Jurkat, Clone E6-1 (cell line): ENCODE measurements at places on chromosomes 7 and 10.
A peak's percentile ranks its signal among the peaks of the same experiment; 100 is the strongest.

DNA sequence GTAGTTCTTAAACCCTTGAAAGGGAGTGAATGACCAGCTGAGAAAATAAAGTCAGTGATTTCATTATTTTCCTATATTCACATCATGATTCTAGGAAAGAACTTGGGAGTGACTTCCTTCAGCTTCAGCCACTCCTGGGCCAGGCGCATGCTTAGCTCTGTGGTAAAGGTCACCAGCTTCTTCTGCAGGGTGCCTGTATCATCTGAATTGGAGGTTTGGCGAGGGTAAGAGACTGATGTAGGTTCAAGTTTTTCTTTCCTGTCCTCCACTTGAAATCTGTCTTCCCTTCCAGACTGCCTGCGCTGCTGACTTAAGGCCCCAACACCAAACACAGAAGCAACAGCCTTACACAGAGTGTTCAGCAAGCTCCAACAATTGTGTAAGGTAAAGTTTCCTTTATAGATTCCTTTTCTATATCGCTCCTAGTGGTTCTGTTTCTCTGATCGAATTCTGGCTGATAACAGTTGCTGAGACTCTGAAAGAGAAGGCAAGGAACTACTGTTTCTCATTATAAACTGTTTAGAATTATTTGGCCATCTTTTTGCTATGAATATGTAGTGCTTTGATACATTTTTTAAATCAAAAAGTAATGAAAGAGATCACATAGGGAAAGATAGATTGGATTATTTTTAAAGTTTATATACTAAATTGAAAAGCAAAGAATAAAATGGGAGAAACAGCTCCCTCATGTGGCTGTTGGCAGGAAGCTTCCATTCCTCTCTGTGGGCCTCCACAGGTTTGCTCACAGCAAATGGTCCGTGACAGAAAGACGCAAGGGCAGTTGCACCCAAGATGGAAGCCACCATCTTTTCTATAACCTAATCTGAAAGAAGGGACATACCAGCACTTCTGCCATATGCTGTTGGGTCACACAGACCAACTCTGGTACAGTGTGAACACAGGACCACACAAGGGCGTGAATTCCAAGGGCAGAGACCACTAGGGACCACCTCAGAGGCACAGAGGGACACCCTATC lies 14.0 kb downstream of the GATAD1 start:
- peak; percentile 21 for DNase-seq

DNA sequence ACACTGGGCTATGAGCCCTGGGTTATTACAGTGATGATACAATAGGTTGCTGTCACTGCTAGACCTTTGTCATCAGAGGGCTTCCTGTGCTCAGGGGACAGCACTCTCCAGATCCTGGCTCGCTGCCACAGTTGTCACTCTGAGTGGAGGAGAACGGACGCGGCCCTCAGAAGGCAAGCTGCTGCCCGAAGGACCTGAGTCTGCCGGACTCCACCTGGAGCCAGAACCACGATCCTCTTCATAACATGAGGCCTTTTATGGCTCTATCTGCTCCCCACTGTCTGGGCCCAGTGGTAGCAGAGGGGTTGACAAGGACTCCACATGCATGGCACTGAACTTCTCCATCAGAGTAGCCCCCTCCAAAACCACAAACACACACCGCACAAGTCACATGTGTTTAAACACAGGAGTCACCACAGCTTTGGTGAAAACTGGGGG lies 94.7 kb upstream of the EFCAB10 start:
- peak; percentile 75 for DNase-seq

GRCh38 chr7:32037650-32038198 lies 32.5 kb downstream of the PDE1C start:
- no peak for DNase-seq

DNA sequence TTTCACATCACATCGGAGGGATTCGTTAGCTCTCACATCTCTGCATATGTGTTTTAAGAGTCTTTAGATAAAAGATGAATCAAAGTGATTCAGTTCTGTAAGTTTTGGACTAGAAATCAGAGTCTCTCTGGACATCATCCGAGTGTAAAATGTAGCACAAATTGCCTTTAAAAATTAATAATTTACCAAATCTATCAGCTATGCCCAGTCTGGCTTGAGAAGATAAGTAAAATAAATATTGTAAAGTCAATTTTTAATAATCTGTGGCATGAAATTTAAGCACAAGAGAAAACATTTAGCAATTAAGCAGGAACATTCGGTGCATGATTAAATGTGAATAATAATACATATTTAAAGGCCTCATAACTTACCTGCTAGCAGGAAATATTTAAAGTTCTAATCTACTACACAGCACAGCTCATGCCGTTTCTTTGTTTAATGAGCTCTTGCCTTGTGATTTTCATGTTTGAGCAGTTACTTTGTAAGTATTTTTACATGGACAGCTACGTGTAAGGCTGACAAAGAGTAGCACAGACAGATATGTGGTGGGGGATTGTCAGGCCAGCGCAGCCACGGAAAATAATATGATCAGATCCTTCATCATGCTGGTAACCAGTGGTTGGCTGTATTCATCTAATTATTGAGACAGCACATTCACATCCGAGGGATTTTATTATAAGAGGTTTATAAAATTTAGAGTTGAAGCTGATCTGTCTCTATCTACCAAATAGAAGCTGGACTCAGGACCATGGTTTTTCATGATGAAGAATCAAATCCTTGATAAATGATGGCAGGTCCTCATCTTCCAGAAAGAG lies 317.3 kb downstream of the ADARB2 start:
- no peak for DNase-seq

DNA sequence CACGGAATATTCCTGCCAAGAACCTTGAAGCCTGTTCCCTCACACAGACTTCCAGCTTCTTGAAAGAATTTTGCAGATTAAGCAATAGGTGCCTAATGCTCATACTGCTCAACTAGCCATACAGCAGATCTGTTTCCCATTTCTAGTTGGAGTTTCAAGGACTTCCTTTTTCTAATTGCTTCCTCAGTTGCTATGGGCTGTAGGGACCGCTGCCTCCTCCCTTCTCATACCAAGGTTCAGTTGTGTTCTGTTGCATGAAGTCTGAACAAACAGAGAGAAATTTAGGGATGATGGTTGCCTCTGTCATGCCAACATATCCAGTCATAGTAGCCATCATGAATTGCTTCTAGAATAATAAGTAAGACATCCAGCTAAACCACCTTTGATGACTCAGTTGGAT lies 6.8 kb downstream of the ITGA8 start:
- no peak for DNase-seq

DNA sequence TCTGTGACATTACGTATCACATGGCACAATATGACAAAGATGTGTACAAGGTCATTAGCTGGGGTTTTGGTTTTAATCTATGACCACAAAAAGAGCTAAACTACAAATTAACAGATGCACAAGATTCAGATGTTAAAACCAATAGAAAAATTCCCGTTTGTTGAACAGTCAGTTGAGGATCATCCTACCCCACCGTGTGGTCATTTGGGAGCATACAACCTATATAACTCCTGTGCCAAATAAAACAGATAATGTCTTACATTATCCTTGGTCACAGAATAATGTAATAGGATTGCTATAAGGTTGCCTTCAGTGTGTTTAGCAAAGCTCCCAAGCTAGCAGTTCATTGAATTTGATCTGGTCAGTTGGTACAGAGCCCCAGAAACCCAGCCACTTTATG lies 28.2 kb downstream of the ASNS start:
- DNase-seq: no peak

DNA sequence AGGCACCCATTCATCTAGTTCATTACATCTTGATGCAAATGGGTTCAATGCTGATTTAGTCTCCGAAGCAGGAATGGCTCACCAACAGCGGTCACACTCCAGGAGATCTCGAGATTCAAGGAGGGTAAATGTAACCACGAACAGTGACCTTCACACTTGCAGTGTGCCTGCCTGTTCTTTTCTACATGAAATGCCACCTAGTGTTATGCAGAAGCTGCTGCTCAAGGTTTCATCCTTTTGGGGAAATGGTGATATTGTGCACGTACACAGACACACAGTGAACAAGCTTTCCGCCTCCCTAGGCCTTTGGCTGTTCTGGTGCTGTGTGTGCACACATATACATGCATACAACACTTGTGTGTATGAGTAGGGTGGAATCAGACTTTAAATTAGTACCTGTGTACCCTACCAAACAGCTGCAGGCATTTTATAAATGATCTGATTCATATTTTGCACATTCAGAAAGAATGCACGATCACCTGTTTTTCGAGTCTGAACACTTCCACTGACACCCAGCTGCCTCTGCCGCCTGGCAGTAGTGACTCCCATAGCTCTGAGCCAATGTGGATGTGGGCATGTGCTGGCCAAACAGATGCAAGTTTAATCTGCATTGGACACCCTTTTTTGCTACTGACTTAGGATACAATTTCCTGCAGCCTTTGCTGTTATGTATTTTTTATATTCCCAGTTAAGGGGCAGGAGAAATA lies 100.5 kb downstream of the TACC2 start:
- no peak for DNase-seq

- DNase-seq: no peak
Observed at GRCh38 chr7:83267141-83267631, 104.5 kb upstream of the PCLO start.

DNA sequence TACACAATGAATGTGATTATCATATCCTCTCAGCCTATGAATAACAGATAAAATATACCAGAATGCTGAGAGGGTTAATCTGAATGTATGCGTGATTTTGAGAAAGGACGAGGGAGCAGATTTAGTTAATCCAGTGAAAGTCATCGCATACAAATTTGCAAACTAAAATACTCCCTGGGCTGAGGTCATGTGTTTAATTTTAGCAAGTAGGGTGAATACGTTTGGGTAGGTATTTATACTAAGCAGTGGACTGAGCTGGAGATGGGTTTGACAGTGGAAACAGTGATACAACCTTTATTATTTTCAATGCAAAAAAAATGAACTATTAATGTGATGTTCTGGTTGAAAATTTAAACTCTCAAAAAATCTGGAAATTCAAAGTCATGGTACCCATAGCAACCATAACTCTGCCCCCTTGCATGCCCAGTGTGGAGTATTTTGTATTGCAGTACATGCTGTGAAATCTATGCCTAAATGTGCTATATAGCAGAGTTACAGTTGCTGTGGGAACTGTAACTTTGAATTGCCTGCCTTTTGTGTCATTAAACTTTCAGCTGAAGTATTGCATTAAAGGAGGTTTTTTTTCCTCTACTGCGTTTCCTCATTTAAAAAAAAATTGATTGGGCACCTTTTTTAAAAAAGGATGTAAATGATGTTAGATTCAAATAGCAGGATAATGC lies 9.5 kb upstream of the ARID5B start:
- no peak for DNase-seq

DNA sequence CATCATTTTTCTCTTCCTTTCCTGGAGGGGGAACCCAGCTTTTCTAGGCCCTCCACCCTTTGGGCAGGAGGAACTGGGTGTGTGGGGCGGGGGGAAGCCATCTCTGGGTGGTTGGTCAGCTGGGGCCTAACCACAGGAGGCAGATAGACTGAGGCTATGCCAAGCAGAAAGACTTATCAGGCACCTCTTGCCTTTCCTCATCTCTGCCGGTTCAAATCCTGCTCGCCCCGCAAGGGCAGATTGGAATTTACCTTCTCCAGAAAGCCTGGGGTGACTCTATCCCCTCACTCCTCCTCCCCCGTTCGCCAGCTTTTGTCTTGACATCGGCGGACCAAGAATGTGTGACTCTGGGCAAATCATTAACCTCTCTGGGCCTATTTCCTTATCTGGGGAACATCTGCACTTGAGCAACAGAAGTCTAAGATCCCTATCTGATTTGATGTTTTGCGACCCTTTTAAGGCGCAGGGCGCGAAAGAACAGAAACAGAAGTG lies 584 bp upstream of the GARS1 start:
- DNase-seq: no peak

- no peak for DNase-seq
Observed at GRCh38 chr7:147308539-147308938, 1191.9 kb downstream of the CNTNAP2 start.

DNA sequence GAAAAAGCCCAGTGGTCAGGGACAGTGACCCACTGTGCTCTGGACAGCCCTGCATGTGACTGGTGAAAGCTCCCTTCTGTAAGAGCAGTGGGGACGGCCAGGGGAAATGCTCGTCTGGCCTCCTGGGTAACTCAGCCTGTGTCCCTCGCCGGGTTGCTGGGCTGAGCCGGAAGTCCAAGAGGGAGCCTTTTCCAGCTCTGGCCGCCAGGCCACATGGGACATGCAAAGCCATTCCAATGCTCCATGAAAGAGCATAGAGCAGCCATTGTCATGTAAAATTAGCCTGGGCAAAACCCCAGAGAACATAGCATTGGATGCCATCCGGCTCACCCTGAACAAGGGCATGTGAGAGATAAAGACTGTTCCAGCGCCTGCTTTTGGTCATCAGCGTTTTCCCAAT lies 64.9 kb upstream of the ADRB1 start:
- no peak for DNase-seq

DNA sequence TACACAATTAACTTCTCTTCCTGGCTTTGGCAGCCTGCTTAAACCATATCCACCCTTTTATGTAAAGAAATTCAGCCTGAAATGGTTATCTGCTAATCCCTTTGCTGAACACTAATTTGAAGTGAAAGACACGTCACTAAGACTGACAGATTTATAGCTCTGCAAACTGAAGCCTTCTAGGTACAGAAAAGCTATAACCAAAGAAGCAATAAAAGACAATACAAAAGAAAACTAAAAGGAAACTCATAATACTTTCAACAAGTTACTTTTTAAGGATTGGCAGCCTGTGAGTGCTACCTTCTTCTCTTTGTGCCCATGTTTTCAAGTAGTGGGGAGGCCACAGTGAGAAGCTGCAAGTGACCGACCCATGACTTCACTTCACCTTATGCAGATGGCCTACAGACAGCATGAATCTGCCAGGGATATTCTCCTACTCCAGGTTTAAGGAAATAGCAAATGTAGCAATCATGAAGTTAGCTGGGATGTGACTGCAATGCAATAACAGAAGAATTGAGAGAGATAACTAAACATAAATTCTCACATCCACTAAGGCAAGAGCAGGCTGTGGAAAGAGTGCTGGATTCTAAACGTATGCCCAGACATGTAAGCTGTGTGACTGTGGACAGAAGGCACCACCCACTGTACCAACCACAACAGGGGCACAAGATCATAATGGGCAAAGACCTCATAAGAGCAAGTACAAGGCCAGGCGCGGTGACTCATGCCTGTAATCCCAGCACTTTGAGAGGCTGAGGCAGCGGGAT lies 10.7 kb upstream of the SPOCK2 start:
- no peak for DNase-seq

DNA sequence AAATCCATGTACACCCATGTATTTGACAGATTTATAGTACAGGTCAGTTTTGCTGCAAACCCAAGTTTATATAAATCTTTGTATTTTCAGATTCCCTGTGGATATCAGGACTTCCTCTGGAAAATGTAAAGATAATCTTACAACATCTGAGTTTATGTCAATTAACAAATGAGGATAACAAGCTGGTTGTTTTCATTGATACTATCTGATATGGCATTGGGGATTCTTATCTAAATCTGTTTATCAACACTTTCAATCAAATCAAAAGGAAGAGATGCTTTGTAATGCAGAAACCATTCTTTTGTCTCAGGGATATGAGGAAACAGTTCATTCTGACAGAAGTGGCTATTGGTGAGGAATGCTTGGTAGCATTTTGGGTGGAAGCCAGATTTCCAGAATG lies 64.9 kb upstream of the FAM204A start:
- no peak for DNase-seq

- DNase-seq: no peak
Observed at GRCh38 chr7:128781126-128781525, 5.5 kb upstream of the OPN1SW start.
